ENCODE measurements at places on chromosomes 6 and 20.
A peak's percentile ranks its signal among the peaks of the same experiment; 100 is the strongest.

DNA sequence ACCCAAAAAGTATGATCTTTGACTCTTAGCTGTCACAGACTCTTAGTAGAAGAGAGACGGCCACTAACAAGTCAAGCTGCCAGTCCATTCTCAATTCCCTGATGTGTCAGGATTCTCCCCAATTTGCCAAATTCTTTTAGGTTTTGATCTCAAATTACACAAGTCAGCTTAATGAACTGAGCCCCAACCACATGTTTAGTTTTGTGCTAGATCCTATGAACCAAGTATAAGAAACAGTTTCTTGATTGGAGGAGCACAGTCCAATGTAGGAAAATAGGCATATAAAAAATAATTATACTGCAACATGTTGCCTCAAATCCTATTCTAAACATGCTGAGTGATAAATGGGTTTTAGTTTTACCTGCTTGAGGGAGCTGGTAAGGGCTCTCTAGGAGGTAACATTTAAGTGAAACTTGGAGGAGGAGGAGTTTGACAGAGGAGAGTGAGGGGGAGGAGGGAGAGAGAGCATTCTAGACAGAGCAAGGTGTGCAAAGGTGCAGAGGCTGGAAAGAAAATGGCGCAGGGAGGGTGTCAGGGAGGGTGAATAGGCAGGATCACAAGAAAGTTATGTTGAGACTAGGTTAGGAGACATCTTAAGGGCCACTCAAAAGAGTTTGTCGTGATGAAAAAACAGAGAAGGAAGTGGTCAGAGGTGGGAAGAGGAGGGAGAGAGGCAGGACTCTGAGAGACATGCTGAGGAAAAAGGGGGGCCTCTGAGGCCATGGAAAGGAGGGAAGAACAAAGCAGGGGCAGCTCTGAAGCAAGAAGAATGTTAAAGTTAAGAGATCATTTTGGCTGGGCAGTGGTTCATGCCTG, 22.8 kb upstream of the FAM83C start:
- DNase-seq = no peak

- DNase-seq = peak; percentile 5
Observed at GRCh38 chr6:27650620-27651370, 177.9 kb upstream of the ZNF184 start.

- no peak for DNase-seq
Observed at GRCh38 chr6:106702451-106703110, 73.2 kb downstream of the QRSL1 start.

DNA sequence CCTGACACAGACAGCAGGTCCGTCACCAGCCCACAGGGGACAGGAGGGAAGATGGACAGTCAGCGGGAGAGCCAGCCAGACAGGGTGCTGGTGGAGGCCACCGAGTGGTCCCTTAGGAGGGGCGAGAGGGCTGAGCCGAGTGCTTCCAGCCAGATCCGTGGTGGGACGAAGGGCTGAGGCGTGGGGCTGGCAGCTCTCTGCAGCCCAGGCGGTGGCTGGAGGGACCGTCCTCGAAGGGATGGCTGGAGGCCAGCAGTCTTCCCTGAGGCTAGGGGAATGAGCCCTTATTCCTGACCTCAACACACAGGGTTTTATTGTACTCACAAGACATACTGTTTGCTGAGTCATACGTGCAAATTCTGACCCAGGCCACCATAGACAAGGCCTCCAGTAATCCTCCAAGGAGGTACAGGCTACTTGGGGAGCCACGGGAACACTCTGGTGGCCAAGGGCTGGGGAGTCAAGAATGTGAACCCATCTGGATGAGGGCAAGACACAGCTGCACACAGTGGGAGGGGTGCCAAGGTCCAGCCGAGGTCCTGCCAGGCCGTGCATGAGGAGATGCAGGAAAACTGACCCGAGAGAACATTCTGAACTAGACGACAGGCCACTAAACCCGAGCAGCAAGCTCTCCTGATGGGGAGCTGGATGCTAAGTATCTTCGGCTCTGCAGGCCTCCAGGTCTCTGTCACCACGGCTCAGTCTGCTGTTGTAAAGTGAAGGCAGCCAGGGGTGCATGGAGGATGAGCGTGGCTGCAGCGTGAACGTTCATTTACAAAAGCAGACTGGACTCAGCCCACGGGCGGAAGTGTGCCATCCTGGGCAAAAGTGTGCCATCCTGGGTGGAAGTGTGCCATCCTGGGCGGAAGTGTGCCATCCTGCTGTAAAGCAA, 242.5 kb downstream of the TTLL2 start:
- no peak for DNase-seq

GRCh38 chr20:32965581-32966373, 38.5 kb downstream of the SUN5 start:
- DNase-seq = peak; percentile 49

GRCh38 chr6:148747145-148747470, 278 bp downstream of the UST start:
- DNase-seq = no peak

DNA sequence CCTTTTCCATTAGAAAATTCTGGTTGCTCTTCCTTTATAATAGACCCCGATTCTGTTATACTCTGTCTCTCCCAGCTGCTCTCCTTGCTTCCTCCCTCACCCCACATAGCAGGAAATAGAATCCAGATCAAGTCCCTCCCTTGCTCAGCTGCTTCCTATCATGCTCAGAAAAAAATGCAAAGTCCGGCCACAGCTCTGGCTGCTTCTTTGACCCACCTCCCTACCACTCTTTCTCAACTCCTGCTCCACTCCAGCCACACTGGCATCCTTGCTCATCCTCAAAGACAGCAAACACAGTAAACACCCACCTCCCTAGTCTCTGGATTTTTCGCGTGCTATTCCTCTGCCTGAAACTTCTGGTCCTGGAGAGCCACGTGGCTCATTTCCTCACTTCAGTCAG, 9.1 kb upstream of the SLC22A16 start:
- no peak for DNase-seq

All from T-cell (primary cell).